ENCODE measurements at places on chromosomes 3 and 15.

- no peak for DNase-seq
Measured at GRCh38 chr3:13018043-13018451, 55.2 kb downstream of the IQSEC1 start.

- DNase-seq, result no peak
Measured at GRCh38 chr3:49869525-49870126, at the start of gene CAMKV. TSS of gene CAMKV (minus strand) at chr3:49869906. CDS start at chr3:49862388, 7,518 bp downstream.

- peak; percentile 86 for DNase-seq
Measured at GRCh38 chr15:48634893-48635292, 10.6 kb downstream of the FBN1 start.

GRCh38 chr3:141392897-141393734 lies 24.8 kb downstream of the ZBTB38 start:
- no peak for DNase-seq

GRCh38 chr15:56496635-56497034 lies 31.7 kb upstream of the MNS1 start:
- DNase-seq, result peak; percentile 74

DNA sequence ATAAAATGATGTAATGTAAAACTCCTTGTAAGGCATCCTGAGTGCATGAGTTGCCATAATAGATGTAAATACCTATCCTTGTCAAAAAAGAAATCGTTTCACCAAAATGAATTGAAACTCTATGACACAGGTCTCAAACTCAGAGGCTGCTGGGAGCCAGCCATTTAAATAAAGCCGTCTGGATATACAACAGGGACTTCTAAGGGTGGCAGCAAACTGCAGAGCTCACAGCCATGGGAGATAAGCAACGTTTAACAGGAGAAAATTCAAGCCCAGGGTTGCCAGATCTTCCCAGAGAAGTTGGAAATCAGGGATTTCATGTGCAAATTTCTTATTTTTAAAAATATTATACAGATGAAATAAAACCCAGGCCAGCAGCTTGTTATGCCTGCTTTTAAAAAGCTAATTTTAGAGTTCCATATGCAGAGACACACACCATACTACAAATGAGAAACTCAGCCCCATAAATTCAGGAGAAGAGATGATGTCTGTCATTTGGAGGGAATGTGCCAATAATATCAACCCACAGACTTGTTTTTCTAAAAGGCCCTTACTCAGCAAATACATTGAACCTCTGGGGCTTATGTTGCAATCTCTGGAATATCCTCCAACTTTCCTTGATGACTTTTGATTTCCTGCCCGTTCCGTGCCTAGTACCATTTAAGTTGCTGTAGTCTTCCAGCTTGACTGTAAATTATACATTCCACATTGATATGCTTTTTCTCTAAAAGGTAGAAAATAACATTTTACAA lies 75.6 kb downstream of the AQP9 start:
- DNase-seq, result peak; percentile 80

- peak; percentile 61 for DNase-seq
Measured at GRCh38 chr3:123431658-123432324, 17.1 kb downstream of the ADCY5 start.

DNA sequence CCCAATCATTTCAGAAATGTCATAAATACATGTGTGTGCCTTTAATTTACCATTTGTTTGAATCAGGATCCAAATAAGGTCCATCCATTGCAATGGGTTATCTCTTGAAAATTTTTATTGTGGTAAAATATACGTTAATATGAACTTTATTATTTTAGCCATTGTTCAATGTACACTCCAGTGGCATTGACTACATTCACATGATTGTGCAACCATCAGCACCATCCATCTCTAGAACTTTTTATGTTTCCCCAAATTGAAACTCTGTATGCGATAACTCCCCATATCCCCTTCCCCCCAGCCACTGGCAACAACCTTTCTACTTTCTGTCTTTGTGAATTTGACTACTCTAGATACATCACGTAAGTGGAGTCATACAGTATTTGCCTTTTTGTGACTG lies 12.0 kb downstream of the CRTAP start:
- DNase-seq, result no peak

DNA sequence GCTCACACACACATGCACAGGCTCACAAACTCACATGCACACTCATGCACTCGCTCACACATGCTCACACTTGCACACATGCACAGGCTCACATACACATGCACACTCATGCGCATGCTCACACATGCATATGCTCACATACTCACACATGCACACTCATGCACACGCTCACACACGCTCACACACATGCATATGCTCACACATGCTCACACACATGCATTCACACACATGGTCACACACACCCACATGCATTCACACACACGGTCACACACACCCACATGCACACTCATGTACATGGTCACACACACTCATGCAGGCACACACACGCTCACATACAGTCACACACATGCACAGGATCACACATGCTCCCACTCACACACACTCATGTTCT lies 132.8 kb upstream of the SMAD3 start:
- no peak for DNase-seq

DNA sequence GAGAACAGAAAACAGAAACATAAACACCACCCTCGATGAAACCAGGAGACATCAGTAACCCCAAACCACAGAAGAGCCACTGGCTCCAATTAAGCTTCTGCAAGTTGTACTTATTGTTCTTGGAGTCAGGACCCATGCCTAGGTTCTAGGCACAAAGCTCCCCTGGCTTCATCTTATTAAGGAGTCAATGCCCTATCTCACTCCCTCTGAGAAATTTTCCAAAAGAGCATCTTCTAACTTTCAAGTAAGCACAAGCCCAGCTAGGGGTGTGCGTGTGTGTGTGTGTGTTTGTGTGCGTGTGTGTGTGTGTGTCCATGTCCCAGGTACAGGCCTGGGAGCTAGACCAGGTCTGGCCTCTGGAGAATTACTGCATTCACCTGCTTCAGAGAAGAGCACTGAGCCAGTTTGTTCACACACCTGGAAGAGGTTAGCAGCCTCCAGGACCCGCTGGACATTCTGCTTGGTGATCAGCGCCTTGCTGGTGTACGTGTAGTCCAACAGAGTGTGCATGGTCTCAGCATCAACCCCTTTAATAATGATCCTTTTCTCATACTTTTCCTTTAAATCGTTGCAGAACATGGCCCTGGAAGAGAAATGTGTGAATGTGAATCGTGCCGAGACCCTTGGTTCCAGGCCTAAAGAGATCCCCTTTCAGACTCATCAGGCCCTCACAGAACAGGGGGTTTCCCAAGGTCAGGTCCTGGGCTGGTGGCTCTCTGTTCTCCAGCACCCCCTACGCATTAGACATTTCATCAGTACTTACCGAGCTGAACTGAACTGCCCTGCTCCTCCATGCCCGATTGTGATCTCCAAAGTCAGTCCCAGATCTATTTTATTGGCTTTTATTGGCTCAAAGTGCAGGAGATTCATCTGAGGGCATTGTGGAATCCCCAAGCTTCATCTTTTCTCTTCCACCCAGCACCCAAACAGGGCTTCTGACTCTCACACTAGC lies 27.8 kb downstream of the KLHL6 start:
- no peak for DNase-seq

DNA sequence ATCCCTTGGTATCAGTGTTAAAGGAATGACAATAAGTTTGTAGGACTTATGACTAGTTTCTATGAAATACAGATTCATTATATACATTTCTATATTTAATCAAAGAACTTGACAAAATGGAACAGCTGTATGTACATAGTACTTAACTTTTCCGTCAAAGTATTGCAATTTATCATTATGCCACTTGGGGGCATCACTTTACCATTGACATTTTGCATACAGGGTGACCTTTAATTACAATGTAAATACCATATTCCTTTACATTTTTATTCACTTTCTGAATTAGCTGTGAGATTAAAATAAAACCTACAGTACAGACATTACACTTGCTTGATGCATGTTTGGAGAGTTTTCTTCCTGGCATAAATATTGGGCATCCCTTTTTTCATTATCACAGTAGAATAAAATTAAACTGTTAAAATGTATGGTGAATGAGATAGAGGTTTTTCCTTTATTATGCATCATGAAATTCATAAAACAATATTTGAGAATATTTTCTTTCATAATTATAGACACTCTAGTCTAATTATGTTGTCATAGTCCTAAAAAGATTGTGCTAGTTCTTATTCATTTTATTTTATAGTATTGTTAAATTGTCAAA lies 6.9 kb downstream of the NEK11 start:
- peak; percentile 44 for DNase-seq

GRCh38 chr3:30181581-30181980 lies 424.8 kb upstream of the TGFBR2 start:
- no peak for DNase-seq

GRCh38 chr3:172814738-172815137 lies 64.2 kb downstream of the ECT2 start:
- DNase-seq, result peak; percentile 42

DNA sequence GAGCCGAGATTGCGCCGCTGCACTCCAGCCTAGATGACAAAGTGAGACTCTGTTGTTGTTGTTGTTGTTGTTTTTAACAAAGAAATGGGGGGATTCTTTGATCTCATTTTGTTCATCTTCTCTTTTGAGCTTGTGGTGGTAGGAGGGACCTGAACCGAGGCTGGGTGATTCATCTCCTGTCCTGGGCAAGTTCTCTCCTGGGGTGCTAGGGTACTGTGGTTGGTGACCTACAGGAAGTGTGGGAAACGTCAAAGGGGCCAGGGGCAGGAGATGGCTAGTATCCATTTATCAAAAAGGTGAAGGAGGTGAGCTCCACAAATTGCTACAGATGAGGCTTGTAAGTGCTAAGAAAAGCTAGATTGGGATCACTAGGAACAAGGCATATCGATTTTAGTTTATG lies 14.3 kb downstream of the PPCDC start:
- peak; percentile 29 for DNase-seq

- peak; percentile 76 for DNase-seq
Measured at GRCh38 chr15:88440021-88440420, 27.2 kb downstream of the MRPL46 start.

DNA sequence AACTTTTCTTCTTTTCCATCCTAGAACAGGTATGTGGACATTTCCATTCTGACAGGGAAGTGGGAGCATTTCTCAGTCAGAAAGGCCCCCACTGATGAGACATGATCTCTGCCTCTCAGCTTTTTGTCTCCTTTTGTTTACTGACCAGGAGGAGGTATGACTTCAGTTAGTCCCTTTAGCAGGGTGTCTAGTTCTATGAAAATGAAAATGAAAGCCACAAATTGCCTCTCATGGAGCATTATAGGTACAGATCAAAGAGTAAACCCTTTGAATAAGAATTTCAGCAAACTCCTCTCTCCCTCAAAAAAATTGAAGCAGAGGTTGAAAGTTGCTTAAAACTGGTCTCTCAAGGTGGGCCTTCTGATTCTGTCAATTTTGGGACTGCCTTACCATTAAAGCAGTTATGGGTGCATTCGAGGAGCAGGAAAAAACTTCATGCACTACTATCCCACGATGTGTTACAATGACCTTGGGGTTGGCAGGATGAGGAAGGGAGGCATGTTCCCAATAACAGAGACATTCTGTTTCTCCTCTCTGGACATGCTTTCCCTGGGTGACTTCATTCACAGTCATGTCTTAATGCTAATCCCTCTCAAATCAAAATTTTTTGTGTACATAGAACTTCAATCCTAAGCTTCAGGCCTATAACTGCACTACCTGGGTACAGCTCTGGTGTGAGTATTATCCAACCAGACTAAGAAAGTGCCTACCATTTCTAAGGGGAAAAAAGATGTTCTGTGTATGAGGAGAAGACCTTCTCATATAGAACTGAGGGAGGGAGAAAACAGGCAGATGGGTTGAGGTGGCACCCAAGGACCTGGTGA lies 50.6 kb upstream of the TBC1D23 start:
- peak; percentile 24 for DNase-seq

DNA sequence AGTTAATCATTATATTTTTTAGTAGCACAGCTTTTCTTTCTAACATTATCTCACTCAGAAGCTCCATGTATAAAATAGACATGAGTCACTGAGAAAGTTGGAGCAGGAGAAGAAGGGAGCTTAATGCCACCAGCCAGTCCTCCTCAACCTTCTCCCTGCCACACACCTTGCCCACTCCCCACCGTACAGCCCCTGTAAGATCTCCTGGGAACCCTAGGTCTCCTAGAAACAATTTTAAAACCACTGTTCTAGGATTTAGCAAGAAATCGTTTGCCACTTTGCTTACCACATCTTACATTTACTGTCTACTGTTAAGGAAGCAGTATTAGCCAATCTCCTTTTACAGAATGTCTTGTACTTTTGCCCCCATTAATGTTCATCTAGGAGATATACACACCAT lies 170.1 kb upstream of the SNTN start:
- DNase-seq, result no peak

All from amniotic epithelial cell (primary cell).